ENCODE measurements at places on chromosomes 11 and 22.

DNA sequence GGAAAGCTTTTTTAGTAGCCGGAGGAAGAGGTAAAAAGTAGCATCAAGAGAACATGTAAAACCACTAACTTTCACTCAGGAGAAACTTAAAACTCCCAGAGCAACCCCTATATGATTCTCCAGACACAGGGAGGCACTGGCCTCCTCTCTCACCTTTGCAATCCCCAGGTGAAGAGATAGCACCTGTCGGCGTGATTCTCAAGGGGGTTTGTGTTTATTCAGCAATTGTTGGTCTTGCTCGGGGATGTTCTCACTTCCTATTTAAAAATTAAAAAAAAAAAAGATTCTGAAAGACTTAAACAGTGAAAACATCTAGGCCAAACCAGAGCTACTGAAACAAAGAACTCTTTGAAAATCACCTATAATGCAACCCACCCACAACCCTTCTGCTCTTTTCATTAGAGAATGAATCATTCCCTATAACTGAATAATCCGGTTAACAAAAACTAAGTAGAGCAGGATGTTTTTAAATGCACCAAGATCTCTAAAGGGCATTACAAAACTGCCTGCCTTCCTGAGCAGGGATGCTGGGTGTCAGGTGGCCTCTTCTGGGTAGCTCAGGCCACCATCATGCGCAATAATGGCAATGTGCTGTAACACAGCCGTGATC, 24.9 kb downstream of the DHCR7 start:
- DNase-seq, result no peak

- DNase-seq, result peak; percentile 48
Observed at GRCh38 chr11:57349491-57350274, 11.5 kb downstream of the P2RX3 start.

- no peak for DNase-seq
Observed at GRCh38 chr11:61023086-61023965, 51.8 kb downstream of the CD6 start.

DNA sequence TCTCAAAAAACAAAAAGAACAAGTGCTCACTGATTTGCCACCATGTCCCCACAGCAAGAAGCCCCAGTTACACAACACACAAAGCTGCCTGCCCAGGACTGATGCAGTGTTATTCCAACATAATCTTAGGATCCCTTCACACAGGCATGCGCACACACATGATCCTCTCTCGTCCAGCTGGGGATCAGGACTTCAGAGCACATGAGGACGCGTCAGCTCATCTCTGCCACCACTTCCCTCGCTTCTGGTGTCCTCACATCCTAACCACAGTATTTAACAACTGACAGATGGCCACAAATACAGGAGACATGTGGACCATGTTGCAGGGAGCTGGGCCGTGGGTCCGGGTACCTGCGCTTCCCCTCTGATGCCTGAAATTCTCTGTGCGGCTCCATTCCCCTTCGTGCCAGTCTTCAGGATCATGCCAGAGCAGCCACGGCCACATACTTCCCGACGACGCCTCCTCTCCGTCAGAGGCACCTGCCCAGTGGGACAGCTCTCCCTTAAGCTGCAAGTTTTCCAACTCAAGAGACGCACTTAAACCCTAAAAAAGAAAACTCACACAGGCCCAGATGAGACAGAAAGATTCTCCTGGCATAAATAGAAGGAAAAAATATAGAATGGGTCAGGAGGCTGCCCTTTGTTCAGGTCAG, 68.3 kb downstream of the PACSIN2 start:
- DNase-seq, result no peak

- DNase-seq, result peak; percentile 70
Observed at GRCh38 chr11:93444617-93445073, 98.5 kb downstream of the SMCO4 start.

DNA sequence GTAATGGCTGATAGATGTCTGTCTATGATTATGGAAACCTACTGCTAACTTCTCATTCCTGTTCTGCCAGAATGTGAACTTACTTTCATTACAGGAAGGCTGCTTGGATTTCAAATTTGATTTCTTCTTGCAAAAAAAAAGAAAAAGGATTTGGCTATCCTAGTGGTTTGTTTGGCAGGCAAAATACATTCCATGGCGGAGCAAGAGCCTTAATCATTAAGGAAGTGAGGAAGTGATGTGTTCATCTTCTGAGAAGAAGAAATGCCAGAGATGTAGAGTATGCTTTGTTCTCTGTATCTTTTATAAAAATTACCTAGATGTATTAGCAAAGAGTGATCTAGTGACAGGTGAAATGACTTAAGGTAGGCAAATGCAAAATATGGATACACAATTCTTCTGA, 356.3 kb downstream of the SOX6 start:
- no peak for DNase-seq

DNA sequence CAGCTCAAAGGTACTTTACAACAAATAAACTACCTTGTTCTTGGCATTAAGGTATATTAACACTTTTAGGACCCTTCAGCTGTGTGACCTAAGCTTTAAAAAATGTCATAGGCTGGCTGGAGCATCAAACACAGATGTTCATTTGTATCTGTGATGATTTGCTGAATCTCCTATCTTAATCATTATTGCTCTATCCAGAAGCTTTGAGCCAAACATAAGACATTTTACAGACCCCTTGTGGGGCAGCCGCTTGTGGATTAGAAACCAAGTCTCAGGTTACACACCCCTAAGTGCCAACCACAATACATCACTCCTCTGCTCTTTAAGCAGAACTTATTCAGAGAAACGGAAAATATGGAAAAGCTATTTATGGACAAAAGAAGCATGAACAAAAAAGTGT, 394.2 kb upstream of the CCDC90B start:
- DNase-seq, result no peak

GRCh38 chr11:75523811-75524664, 1.7 kb downstream of the GDPD5 start:
- DNase-seq, result no peak

DNA sequence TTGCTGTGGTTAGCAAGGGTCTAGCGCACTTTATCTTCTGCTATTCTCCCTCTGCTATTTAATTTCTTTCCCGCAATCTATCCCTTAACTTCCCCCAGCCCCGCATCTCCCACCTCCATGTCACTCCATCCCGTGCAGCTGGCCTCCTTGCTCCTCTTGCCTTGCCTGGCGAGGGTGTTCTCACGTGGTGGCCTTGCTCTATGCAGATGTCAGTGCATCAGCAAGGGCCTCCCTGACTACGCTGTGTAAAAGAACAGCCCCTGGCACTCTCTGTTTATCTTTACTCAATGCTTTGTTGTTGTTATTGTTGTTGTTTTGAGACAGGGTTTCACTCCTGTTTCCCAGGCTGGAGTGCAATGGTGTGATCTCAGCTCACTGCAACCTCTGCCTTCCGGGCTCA, 114.4 kb upstream of the NNMT start:
- no peak for DNase-seq

DNA sequence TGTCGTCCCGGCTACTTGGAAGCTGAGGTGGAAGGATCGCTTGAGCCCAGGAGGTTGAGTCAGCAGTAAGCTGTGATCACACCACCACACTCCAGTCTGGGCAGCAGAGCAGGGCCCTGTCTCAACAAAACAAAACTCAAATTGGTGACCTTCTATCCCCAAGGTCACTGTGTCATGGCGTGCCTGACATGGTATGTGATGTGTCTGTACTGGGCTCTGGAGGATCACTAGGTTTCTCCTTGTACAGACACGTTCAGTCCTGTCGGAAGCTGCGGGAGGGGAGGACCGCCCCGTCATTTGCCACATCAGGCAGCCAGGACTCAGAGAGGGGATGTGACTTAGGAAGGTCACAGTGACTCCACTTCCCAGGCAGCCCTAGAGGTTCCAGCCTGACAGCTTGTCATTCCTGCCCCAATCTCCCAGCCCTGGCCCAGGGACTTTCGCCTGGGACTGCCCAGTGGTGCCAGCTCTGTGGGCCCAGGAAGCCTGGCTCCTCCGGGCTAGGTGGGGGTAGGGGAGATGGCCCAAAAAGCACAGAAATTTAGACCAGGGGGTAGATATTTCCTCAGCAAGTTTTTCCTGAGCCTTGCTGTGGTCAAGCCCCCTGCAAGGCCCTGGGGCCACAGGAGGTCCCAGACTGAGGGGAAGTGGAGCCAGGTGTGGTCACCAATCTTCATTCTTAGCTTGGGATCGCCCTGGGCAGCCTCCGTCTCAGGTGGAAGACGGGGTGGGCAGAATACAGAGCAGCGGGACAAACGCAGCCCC, 53.2 kb downstream of the TRIOBP start:
- DNase-seq, result peak; percentile 63

DNA sequence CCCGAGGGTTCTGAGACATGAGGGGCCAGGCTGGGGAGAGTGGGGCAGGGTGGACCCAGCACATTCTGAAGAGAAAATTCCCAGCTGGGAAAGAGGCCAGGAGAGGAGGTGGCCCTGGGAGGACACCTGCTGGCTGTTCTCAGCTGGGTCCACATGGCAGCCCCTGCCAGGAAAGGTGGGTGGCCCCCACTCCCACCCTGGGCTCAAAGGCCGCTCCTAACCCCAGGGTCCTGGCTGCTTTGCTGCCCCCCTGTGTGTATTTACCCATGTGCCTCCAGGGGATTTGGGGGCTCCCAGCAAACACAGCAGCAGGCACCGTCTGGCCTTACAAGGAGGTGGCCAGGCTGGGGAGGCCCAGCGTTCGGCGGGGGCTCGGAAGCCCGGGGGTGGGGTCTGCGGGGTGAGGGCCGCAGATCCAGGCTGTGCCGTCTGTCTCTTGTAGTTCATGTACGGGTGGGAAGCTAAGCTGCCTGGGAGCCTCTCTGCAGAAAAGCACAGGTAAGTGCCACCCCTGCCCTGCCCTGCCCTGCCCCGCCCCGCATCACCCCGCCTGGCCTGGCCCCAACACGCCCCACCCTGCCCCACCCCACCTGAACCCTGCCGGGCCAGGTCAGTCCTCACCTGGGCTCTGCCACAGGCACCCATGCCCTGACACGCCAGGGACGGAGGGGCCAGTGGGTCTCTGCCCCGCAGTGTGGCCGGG, 10.6 kb downstream of the MUC5B start:
- DNase-seq, result no peak

DNA sequence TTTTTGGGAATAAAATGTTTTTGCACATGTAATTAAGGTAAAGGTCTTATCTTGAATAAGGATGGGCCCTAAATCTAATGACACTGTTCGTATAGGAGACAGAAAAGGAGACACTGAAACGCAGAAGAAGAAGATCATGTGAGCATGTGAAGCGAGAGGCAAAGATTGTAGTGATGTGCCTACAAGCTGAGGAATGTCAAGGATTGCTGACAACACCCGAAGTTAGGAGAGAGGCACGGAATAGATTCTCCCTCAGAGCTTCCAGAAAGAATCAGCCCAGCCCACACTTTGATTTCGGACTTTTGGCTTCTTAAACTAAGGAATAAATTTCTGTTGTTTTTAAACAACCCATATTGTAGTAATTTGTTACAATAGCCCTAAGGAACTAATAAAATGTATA, 4.1 kb upstream of the BLID start:
- no peak for DNase-seq

GRCh38 chr11:16299390-16299789, 57.0 kb downstream of the SOX6 start:
- DNase-seq, result no peak

GRCh38 chr11:102279641-102280170, 37.6 kb upstream of the BIRC3 start:
- DNase-seq, result no peak

DNA sequence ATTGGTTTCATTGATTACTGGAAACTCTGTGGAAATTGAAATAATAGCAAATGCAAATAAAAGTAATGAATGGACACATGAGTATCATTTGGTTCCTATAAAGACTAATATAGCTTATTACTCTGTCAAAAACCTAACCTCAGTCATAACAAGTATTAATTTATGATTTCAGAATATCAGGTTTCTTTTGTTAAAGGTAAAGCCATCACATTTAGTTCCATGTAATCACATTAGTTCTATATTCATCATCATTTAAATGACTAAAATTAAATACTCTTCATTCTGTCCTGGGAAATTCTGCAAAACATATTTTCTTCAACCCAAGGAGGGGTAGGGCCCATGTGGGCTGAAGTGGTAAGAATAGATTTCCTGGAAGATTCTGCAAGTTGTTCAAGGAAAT, 68.2 kb upstream of the ANO3 start:
- no peak for DNase-seq

GRCh38 chr11:7654195-7654705, 19.1 kb downstream of the CYB5R2 start:
- no peak for DNase-seq

DNA sequence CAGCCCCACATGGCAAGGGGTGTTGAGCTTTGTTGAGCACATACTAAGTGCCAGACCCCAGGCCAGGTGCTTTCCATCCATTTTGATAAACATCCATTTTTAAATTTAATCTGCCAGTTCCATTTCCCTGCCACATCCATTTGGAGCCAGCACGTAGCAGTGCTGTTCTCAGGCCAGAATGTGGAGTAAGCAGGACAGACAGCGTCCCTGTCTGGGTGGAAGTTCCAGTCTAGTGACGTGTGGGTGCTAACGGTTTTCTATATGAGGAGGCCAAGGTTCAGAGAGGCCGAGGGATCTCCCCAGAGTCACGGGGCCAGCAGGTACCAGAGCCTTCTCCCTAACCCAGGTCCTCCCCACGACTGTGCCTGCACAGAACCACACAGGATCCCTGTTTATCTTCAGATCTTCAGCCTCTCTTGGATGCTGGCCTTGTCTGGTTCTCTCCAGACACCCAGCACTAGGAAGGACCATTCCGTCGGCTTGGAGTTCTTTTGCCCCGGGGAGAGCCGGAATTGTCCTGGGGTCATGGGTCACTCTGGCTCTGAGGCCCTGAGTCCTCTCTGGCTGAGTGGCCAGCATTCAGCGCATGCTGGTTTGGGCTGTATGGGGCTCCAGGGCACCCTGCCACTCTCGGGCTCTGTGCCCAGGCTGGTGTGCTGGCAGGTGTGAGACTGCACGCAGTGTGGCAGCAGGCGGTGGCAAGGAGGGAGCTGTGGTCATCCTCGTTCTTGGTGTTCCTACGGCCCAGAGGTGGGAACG, 63.6 kb upstream of the PPARA start:
- DNase-seq, result peak; percentile 45

DNA sequence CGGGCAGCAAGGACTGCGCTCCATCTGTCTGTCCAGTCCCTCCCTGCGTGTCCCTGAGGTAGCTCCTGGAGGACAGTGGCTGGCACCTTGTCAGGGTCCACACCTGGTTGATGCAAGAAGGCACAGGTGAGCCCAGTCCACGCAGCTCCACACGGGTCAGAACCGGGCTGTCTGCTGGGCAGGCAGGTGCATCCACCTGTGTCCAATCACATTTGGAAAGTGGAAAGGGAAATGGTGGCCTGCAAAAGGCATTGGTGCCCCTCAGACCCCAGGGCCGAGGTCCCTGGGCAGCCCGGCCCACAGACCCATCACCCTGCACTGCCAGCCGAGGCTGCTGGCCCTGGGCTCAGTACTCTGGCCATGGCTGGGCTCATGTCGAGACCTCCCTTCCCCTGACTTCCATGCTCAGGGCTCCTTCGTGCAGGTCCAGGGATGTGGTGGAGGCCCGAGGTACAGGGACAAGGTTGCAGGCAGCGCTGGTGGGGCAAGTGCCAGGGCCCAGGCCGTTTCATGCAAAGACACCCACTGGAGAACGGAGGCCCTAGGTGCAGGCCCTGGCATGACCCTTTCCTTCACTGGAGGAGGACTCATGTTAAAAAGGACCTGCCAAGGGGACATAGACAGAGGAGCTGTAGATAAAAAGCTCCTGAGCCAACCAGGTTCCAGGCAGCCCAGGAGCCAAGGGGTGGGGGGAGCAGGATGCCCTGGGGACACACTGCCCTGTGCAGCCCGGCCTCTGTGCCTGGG, 38.9 kb upstream of the TH start:
- no peak for DNase-seq

Data from RCC 7860 (cell line).